ENCODE measurements at places on chromosomes 7 and 10.

- DNase-seq: no peak
Measured at GRCh38 chr10:102534333-102534732, 30.6 kb downstream of the SUFU start.

GRCh38 chr10:131211559-131211958, 100.0 kb downstream of the TCERG1L start:
- no peak for DNase-seq

GRCh38 chr7:47092336-47092735, 489.6 kb downstream of the TNS3 start:
- DNase-seq: no peak

DNA sequence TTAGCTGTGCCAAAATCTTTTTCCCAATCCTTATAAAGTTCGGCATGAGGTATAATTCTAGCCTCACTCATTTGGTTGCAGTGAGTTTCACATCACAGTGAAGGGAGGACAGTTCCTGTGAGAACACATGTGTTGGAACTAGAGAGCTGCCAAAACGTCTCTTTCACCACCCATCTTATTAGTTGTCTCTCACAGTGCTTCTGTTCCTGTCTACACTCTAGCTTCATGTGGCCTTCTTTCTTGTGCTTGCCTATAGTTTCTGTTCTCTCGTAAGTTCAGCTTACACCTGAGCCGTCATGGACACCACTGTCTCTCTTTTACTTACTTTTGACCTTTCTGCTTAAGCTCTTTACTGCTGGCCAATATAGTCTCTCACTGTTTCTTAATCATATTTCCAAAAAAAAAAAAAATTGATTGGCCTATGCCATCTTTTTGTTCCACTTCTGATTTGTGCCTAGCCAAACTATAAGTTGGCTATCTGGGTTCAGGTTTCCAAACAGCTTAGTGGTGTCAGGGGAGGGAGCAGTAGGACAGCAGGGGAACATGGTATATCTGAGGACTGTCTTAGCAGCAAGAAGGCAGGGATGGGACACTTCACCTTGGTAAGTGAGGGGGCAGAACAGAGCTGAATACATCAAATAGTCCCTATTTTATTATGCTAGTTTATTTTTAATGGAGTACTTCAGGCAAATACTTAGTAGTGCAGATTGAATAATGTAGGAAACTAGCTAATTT, 38.0 kb downstream of the ZNRF2 start:
- no peak for DNase-seq

GRCh38 chr7:20417260-20417659, 86.6 kb downstream of the ITGB8 start:
- DNase-seq: no peak

- no peak for DNase-seq
Measured at GRCh38 chr10:101779544-101780186, 3.6 kb downstream of the NPM3 start.

DNA sequence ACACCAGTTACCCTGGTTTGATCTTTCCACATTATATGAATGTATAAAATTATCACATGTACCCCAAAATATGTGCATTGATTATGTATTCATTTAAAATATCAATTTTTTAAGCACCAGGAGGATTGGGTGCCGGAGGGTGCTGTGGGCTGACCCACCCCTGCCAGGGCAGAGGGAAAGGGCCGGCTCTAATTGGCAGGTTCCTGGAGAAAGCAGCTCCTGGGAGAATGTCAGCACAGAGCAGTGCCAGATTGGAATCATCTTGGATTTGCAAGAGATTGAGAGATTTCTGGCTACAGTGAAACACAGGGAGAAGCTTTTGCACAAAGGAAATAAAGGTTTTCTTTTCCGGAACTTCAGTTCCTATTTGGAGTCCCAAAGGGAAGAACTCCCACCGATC, 264.4 kb upstream of the TCERG1L start:
- DNase-seq: no peak
